ENCODE measurements at places on chromosomes 5 and 9.

GRCh38 chr5:157993201-157993600 lies 134.3 kb upstream of the CLINT1 start:
- no peak for DNase-seq

DNA sequence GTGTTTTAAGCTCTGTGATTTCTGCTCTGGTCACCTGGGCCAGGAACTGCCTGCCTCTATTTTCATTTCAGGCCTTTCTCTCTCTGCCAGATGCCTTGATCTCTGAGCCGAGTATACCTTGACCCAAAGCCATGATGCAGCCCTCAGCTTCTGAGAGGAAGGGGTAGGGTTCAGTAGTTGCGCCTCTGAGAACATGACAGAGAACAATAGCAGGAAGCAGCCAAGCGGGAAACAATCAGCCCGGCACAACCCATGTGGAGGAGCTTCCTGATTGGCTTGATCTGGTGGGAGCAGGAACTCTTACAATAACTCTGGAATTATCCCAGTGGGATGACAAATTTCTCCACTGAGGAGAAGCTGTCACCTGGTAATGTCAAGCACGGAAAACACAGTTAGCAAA lies 127.4 kb downstream of the PALM2AKAP2 start:
- no peak for DNase-seq

DNA sequence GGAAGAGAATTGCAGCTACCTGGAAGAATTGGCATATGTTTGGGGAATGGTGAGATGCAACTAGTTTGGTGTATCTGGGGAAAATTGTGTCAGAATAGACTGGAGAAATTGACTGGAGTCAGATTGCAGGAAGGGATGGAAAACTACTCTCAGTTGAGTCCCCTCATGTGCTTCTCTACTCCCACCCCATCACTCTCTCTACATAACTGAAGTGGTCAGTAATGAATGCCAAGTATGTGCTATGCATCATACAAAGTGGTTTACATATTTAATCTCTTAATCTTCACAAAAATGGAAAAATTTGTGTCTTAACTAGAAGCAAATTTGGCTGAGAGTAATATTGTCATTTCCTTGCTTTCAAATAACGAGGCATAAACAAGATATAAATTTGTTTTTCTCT lies 146.4 kb upstream of the TNC start:
- DNase-seq = peak; percentile 74

GRCh38 chr5:158164296-158165047 lies 305.5 kb upstream of the CLINT1 start:
- DNase-seq = no peak

DNA sequence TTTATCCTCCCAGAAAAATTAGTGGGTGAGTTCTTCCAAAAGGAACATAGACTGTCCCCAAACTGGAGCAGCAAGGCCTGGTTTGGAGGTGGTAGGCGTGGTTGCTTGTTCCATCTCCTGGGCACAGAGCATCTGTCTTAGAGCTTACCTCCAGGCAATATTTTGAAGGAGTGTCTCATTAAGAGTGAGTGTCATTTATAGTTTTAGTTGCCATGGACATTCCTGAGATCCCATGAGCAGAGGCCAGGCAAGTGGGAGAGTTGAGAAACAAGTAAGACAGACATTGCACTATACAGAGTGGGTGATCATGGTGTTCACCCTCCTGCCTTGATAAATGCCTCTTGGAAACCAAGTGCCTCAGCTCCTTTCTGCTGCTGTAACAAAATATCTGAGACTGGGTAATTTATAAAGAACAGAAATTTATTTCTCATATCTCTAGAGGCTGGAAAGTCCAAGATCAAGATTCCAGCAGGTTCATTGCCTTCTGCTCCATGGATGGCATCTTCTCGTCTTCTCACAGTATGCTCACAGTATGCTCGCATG lies 68.5 kb downstream of the KIAA1958 start:
- DNase-seq = peak; percentile 57

Data from EH (cell line).